ENCODE measurements at places on chromosomes 5 and 9.
A peak's percentile ranks its signal among the peaks of the same experiment; 100 is the strongest.

- DNase-seq: no peak
Measured at GRCh38 chr5:25190521-25191000, 545.8 kb upstream of the CDH10 start.

DNA sequence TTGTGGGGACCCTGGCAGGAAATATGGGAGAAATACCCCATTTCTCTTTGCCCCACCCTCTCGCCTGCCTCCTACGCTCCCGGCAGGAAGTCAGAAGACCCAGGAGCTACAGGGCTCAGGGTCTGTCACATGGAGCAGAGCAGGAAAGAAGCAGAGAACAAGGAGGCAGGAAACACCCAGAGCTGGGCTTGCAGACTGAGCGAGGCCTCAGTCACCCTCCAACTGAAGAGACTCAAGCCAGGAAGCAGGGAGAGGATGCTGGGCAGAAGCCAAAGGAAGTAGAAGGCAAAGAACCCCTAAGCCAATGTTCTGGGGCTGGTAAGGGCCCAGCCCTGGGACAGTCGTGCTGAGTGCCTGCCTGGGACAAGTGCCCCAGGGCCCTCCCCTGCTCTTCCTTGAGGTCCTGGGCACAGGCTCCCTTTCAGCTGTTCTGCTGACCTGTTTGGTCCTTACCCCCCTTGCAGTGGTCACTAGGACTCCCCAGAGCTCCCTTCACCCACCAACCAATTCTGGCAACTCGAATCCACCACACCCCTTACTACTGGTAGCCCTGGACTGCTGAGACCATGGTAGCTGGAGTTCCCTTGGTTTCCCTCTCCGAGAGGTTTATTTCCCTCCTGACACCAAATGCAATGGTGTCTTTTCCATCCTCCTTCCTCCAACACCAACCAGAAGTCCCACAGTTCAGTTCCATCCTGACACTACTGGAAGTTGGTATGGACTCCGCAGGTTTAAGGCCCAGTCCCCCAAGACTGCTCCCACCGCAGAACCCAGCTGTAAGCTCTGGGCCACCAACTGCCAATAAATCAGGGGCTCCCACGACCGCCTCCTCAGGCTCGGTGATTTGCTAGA, 157.5 kb downstream of the COL23A1 start:
- DNase-seq: no peak

- DNase-seq: no peak
Measured at GRCh38 chr5:121019106-121019505, 555.0 kb downstream of the PRR16 start.

DNA sequence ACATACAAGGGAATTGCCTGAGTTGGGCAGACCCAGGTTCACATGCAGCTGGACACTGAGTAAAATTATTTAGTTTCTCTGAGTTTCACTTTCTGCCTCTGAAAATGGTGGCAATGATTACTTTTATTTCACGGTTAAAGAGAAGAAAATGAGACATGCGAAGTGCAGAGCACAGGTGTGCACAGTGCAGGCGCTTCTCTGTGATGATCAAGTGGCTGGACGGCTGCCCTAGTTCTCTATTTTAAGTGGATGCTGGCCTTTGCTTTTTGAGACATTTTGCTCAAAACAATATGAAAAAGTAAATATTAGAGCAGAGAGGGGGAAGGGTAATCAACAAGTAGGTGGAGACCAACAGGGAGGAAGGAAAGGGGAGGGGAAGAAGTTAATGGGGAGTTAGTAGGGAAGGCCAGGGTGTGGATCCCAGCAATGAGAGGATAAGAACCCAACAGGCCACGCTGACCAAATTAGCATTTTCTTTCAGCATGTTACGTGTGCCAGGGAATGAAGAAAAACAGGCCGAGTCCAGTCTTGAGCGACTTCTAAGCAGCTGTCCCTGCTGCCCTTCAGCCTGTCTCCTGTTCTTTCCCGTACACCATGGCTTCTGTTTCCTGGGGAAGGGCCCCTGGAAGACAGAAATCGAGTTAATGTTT, 16.1 kb downstream of the SNX18 start:
- DNase-seq: no peak

- DNase-seq: no peak
Measured at GRCh38 chr9:38355115-38355514, 37.4 kb upstream of the ALDH1B1 start.

DNA sequence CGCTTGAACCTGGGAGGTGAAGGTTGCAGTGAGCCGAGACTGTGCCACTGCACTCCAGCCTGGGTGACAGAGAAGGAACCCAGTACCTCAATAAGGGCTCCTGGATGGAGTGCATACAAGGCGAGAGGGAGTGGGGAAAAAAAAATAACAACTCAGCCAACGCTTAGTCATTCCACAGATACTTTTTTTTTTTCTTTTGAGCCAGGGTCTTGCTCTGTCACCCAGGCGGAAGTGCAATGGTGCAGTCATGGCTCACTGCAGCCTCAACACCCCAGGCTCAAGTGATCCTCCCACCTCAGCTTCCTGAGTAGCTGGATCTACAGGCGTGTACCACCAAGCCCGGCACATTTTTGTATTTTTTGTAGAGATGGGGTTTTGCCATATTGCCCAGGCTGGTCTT, 59.5 kb upstream of the GGTA1 start:
- DNase-seq: no peak

- no peak for DNase-seq
Measured at GRCh38 chr5:163807781-163808180, 302.4 kb downstream of the MAT2B start.

DNA sequence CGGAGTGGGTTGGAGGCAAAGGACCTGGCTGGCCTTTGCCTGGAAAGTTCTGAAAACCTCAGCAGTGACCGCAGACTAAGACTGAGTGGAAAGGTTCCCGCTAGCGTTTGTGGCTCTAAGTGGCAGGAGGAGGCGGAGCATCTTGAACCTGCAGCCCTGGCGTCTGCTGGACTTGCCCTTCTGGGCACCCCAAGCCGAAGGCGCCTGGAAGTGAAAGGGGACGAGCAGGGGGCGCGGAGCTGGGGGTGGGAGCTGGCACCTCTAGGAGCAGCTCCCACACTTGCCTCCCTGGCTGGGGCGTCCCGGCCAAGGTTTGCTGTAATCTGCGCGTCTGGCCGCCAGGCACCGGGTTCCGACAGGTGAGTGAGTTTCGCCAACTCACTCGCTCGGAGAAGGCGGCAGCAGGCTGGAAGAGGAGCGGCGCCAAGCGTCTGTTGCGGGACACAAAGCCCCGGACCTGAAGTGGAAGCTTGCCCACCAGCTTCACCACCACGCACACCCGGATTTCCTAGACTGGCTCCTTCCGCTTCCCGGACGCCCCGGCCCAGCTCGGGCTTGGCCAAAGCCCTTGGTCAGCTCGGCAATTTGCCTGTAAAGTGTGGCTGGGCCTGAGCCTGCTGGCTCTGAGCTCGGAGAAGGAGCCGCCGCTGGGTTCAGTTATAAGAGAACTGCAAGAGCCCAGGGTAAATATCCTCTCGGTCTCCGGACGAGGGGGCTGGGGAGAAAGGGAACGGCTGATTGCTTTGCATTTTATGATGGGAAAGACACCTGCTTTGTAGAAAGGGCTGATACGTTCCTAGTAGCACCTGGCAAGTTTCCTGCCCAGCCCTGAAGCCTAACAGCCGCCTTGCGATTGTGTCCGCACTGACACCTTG, at the start of gene GNA14:
Gene GNA14 (minus strand): TSS at position 89 of the 875 bp plus-strand sequence. CDS start 529 bp downstream, outside the sequence.
- no peak for DNase-seq

DNA sequence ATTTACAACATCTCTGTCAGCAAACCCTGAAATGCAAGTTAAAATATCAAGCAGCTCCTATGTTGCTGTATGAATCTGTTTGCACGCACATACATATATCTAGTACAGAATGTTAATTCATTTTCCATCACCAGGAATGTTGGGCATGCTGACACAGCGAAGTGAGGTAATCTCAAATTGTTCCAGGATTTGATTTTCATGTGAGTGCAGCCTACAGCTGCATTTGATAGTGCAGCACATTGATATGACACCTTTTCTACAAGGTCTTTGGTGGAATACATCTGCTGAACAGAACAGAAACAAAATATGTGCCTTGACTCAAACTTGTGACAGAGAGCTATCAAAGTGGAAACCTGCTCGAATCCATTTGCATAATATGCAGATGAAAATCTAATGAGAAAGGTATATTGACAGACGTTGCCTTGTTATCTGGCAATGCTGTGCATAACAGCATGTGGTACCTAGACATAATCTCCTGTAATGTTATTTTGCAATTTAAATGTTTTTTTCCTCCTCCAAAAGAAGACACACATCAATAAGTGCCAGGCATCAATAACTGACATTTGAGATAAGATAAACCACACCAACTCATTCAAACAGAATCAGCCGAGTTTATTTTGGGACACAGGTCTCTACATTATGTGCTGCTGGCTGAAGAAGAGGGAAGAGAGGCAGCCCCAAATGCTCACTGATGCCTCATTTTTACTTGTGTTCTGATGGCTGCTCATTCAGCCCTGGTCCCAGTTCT, 512.2 kb downstream of the ZNF608 start:
- no peak for DNase-seq

DNA sequence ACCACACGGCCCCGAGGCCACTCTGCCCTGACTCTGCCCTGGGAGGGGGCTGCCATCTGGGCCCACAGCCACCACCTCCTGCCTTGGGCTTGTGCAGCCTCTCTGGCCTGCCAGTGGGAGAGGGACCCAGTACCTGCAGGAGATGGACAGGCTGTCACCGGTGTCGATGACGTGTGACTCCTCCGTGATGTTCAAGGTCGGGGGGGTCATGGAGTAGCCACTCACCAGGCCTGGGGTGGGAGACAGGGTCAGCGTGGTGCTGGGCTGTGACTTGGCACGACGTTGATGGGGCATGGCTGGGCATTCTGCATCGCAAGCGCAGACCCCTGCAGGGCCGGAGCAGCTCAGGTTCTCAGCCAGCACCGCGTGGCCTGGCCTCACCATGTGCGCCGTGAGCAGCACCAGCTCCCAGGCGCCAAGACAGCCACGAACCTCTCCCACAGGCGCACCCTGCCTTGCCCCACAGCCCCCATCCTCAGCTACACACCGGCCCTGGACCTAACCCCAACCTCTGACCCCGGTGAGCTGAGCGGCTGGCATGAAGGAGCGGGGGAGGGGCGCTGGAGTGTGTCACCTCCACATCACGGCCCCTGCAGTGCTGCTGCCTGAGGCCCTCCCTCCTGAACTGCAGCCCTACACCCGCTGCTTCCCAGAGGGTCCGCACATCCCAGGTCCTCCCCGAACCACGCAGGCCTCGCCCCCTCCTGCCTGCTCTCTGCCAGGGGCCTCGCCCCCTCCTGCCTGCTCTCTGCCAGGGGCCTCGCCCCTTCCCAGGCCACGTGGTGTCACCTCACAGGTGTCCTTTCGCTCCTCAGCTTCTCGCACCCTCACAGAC, 17.6 kb downstream of the FLT4 start:
- DNase-seq: no peak

DNA sequence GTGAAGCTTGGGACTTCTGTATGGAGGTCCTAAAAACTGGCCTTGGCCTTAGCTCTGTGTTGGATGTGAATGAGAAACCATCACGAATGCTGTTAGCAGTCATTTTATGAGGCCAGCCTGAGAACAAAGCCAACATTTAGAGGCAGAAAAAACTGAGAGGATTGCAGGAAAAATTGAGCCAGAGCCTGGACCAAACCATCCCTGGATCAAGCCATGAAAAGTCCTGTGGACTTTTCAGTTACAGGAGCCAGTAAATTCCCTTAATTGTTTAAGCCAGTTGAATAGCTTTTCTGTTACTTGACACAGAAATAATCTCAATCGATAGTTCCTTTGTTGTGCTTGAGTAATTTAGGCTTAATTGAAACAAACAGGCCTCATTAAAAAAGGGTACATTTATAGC, 42.6 kb upstream of the SPATA31D4 start:
- no peak for DNase-seq

DNA sequence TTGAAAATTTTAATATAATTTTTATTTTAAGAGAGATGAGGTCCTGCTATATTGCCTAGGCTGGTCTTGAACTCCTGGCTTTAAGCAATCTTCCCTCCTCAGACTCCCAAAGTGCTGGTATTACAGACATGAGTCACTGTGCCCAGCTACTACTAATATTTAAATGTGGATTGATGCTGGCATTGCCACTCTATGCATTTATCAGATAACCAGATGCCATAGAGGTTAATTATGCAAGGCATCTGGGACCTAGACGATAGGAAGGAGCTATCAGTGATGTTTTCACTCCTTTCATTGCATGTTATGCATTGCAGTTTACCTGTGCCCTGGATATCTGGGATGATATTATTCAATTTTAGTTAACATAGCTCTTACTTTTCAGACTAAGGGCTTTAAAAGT, 127.0 kb downstream of the RPS23 start:
- no peak for DNase-seq

GRCh38 chr9:33817327-33818166, 587 bp downstream of the UBE2R2 start:
- no peak for DNase-seq

GRCh38 chr9:20297646-20298084, 324.6 kb downstream of the MLLT3 start:
- DNase-seq: no peak

- DNase-seq: peak; percentile 59
Measured at GRCh38 chr5:176660860-176661641, 13.8 kb downstream of the TSPAN17 start.

- DNase-seq: no peak
Measured at GRCh38 chr5:173612948-173613347, 3.5 kb downstream of the BOD1 start.

GRCh38 chr9:79812099-79812498, 240.3 kb downstream of the TLE4 start:
- no peak for DNase-seq

- no peak for DNase-seq
Measured at GRCh38 chr9:2026220-2026997, 11.3 kb downstream of the SMARCA2 start.

- peak; percentile 44 for DNase-seq
Measured at GRCh38 chr9:20884985-20885593, 146.4 kb downstream of the HACD4 start.

DNA sequence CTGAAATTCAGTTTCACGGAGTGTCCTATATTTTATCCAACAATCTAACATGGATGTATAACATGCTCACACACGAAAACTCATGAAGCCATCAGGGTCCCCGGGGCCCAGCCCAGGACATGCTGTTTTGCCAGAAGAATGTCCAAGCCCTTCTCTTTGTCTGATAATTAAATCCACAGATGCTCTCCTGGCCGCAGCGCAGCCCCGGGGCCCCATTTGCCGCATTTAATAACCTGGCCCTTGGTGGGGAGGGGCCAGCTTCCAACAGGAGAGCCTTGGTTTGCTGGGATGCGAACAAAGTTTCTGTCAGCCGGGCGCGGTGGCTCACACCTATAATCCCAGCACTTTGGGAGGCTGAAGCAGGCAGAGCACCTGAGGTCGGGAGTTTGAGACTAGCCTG, 30.0 kb downstream of the PLPP7 start:
- DNase-seq: no peak

GRCh38 chr5:179313849-179314521, 31.3 kb downstream of the ADAMTS2 start:
- DNase-seq: no peak

- DNase-seq: no peak
Measured at GRCh38 chr9:108153416-108153815, 663.8 kb upstream of the KLF4 start.

DNA sequence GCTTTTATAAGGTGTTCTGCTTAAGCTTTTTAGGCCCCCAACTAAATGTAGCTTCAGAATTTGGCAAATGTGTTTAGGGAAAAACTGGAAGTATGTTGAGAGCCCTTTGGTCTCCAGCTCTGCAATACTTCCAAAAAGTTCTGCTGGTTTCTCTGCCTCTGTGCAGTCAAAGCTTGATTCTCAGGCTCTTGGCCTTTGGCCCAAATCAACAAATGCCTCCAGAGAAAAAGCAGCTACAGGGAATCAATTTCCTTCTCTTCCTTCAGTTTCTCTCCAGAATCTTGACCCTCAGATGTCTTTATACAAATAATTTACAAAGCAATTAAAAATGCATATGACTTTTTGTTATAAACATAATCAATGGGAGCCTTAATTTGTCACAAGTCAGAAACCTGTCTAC, 235.7 kb downstream of the COMMD10 start:
- DNase-seq: no peak

GRCh38 chr9:94212091-94212490, 47.0 kb upstream of the ZNF169 start:
- DNase-seq: no peak
